Cerebellar cortex (tissue), 1 donor: ENCODE measurements at places on chromosomes 4 and X.

DNA sequence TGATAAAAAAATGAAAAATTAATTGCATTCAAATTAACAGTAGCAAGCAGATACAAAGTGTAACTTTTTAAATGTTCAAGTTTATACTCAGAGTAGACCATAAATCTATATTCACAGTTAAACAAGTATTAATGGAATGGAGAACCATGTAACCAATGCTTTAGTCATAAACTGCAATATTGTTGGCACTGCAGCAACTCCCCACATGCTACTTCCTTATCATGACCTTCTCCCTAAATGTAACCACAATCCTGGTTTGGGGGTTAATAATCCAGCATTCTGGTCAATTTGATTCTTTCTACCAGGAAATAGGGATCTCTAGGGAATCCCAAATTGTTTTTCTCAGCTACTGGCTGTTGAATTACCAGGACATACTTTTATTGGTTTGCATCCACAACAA, 223.9 kb upstream of the DCAF8L1 start:
- DNase-seq: no peak

GRCh38 chr4:8682296-8682695, 89.7 kb downstream of the CPZ start:
- no peak for DNase-seq

DNA sequence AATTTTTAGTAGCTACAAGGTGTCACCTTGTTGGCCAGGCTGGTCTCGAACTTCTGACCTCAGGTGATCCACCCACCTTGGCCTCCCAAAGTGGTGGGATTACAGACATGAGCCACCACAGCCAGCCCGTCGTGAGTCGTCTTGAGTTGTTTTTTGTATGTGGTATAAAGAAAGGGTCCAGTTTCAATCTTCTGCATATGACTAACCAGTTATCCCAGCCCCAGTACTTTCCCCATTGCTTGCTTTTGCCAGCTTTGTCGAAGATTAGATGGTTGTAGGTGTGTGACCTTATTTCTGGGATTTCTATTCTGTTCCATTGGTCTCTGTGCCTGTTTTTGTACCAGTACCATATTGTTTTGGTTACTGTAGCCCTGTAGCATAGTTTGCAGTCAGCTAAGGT, 105.9 kb downstream of the OR13H1 start:
- no peak for DNase-seq

DNA sequence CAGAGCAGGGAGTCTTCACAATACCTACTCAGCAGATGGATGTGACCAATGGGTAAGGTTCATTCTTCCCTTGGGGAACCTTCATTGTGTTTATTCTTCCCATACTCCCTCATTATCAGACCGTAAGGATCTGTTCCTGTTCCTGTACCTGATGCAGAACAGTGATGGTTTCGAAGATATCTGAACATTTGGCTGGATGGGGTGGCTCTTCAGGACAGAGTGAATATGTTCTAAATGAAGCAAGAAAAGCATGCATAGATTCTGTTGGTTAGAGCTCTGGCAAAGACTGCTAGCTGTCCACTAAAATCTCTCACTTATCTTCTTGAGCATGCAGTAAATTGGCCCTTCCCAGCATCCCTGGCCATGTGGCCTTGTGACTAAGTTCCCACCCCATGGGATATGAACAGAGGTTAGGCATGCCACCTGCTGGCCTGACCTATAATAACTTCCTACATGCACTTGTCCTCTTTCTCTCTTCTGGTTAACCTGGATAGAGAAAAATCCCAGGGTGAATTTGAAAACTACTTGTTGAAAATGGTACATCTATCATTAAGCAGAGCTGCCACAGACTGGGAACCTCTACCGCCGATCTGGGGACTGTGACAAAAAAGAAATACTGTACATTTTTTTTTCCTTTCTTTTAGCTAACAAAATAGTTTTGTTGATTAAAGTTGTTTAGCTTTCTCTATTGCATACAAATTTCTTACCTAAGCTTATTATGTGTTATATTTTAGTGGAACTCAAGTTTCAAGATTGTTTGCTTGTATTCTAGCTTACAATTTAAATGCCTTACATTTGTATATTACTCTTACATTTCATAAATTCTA, 60.0 kb upstream of the BANK1 start:
- peak; percentile 35 for DNase-seq
